ENCODE measurements at places on chromosomes 1 and 21.

DNA sequence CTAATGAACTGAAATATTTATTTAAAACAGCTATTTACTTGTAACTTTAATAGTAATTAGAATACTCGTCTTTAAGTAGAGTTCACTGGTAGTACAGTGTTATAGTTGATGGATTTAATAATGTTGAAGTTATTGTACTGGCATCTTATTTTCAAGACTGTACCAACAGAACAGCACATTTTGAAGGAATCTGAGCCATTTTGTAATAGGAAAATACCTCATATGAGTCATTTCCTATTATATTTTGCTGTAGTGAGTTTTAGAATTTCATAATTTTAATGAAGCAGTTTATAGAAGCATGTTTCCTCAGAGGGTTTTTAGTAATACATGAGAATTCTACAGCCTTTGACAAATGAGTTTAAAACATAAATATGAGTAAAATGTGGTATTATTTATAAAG is 258.3 kb downstream of the OLFM3 start:
- H3K27me3 ChIP-seq: no peaks in the 10 kb centered on the region
- H3K36me3 ChIP-seq: no peaks in the 10 kb centered on the region
- no peaks in the 10 kb centered on the region for H3K4me1 ChIP-seq
- peak; percentile 46 for DNase-seq
- no peak overlapping the region for H3K27ac ChIP-seq

- H3K27ac ChIP-seq: peak overlapping the region; percentile 29
- DNase-seq: peak; percentile 91
- peak overlapping the region; percentile 31 for H3K4me3 ChIP-seq
- H3K36me3 ChIP-seq: peaks cover 8% of the 10 kb centered on the region
Measured at GRCh38 chr1:159015440-159015909, 5.8 kb downstream of the IFI16 start.

- no peak for DNase-seq
- H3K4me1 ChIP-seq: peaks cover 17% of the 10 kb centered on the region
- H3K36me3 ChIP-seq: no peaks in the 10 kb centered on the region
- no peaks in the 10 kb centered on the region for H3K27me3 ChIP-seq
- H3K4me3 ChIP-seq: no peak overlapping the region
- no peak overlapping the region for H3K27ac ChIP-seq
Measured at GRCh38 chr1:12620488-12620865, 2.5 kb upstream of the DHRS3 start.

DNA sequence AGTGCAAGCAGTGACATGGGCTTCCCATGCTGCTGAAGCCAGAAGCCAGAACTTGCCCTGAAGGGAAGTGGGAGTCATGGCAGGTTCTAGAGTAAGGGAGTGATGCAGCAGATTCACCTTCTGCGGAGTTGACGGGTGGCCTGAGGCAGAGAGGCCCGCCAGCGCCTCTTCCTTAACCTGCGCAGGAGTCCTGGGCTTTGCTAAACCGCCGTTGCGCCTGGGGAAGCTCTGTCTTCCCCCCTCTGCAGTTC is 67.3 kb downstream of the OBSCN start:
- DNase-seq: no peak
